ENCODE measurements at places on chromosomes 6 and 20. TPM values are rescaled to one million over a fixed set of nuclear protein-coding genes. Genes with fewer than 3 reads are reported as not detected.

GRCh38 chr20:4748847-4749246, 27.1 kb downstream of the PRND start:
- H3K27ac ChIP-seq: no peak overlapping the region
- H3K36me3 ChIP-seq: no peaks in the 10 kb centered on the region
- H3K4me3 ChIP-seq: no peak overlapping the region

DNA sequence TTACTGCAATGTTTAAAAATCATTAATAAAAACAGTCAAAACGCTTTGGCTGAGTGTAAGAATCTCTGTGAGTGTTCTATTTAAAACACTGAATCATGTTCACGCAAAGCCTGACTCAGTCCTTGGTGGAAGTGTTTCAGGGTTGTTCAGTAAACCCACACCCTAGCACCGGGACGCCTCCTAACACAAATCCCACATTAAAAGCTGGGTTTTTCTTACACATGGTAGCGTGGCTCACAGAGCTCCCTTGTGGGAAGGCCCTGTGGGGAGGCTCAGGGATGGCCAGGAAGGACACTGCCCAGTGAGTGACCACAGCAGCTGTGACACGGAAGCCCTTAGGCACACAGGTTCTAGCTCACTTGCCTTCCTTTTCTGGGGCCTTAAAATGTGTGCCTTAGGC, 80.2 kb downstream of the GMPR start:
- peaks cover 24% of the 10 kb centered on the region for H3K4me1 ChIP-seq
- peak overlapping the region; percentile 62 for H3K27ac ChIP-seq
- no peaks in the 10 kb centered on the region for H3K36me3 ChIP-seq
- H3K27me3 ChIP-seq: no peaks in the 10 kb centered on the region
- H3K4me3 ChIP-seq: no peak overlapping the region

GRCh38 chr6:135514706-135515105, 17.2 kb upstream of the AHI1 start:
- no peak overlapping the region for H3K27ac ChIP-seq

The EDN3 gene
- not detected for total RNA-seq

- peak overlapping the region; percentile 88 for H3K27ac ChIP-seq
- H3K27me3 ChIP-seq: no peaks in the 10 kb centered on the region
- peak overlapping the region; percentile 89 for H3K4me3 ChIP-seq
These were observed 1.2 kb upstream of the DYNLRB1 start for GRCh38 chr20:34514897-34515483.

DNA sequence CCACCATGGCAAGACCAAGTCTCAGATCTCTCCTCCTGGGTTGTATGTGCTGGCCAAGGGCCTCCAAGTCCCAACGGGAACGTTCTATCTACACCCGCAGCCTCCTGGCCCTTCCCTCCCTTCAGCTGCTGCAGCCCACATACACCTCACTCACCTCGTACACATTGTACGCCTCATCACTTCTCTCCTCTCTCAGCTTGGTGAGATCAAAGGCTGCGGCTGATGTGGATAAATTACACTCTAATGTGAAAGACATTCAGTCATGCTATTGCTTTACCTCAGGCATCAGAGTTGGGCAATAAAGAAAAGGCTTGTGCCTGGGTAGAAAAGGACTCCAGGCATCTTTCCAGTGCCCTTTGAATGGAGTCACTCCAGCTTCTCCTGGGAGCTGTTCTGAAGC, 135.3 kb upstream of the FOXQ1 start:
- H3K36me3 ChIP-seq: no peaks in the 10 kb centered on the region
- no peak for DNase-seq
- no peak overlapping the region for H3K4me3 ChIP-seq
- no peaks in the 10 kb centered on the region for H3K4me1 ChIP-seq

GRCh38 chr6:16752206-16752866, 8.9 kb downstream of the ATXN1 start:
- H3K36me3 ChIP-seq: peaks cover 9% of the 10 kb centered on the region
- H3K4me3 ChIP-seq: no peak overlapping the region
- DNase-seq: peak; percentile 94

- no peak overlapping the region for H3K27ac ChIP-seq
- H3K27me3 ChIP-seq: peaks cover 23% of the 10 kb centered on the region
- no peaks in the 10 kb centered on the region for H3K36me3 ChIP-seq
- DNase-seq: no peak
- H3K4me1 ChIP-seq: no peaks in the 10 kb centered on the region
These were observed 37.3 kb downstream of the SIM1 start for GRCh38 chr6:100427452-100427851.

The IPCEF1 gene
- under 0.01 TPM for total RNA-seq
